Stimulated activated CD4-positive, alpha-beta T cell treated with anti-CD3 and anti-CD28 coated beads, Interleukin-1b, Interleukin-23, amount 100 ng/mL, for 1 hour (primary cell): ENCODE measurements at places on chromosomes 2 and 18.

DNA sequence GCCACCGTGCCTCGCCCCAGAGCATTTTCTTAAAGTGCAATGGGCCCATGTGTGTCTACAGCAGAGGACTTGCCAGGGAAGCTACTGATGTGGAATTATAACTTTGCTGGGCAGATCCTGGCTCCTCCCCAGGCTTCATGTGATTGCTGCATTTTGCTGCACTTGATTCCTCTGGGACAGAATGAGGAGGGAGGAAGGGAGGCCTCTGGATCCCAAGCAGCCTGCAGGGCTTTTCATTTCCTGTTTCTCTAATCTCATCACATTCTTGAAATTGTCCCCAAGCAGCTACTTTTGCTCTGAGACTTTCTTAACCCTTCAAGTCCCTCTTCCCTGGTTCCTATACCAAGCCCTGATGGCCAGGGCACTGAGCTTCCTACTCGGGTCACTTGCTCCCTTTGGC, 134.4 kb upstream of the SEC11C start:
- DNase-seq, result no peak

DNA sequence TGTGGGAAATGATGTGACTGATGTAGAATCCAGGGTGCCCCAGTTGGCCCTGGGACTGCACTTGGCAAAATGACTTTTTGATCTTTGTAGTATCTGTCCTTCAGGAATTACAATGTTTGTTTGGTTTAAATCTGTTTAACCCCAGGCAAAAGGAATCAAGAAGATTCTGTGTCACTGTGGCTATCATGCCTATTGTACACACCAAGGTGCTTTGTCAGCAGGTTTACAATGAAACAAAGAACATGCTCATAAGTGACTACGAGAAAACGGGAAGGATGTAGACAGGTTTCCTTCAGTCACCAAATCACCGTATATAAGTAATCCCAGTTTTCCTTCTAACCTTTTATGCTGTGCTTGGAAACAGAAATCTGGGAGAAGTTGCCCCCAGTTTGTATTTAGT, 109.5 kb downstream of the RTN4 start:
- DNase-seq, result no peak

DNA sequence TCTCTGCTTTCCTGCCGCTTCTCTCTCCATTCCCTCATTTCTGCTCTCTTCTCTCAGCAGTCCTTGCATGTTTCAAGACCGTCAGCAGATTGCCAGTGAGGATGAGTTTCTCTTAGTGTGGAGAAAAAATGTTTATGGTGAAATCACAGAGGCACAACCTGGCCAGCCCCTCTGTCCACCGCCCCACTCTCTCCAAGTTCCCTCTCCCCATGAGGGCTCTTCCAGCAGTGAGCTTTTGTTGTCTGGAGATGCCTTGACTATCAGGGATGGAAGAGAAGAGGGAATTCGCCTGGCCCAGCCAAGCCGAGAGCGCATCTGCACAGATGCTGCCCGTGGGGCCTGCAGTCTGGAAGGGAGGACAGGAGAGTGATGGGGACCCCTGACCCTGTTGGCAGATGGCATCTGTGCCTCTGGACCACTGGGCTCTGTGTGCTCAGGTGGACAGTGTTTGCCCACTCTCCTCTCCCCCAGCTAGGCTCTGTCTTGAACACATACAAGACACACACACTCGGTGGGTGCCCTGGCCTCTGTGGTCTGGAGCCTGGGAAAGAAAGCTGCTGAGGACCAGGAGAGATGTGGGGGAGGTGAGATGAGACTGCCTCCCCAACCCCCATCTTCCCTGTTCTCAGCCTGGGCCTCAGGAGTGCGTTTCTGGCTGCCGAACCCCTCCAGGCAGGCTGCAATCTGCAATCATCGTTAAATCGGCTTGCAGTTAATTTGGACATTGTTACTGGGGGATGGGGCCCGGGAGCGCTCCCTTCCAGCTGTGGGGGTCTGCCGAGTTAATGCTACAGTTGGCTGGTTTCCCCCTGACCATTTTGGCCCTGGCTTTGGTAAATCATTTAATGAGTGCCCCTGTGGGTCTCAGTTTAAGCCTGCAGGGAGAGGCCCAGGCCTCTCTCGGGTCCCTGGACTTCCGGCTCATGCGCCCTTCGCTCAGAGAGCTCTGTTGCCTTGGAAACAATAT, 4.5 kb downstream of the ITM2C start:
- DNase-seq, result no peak

DNA sequence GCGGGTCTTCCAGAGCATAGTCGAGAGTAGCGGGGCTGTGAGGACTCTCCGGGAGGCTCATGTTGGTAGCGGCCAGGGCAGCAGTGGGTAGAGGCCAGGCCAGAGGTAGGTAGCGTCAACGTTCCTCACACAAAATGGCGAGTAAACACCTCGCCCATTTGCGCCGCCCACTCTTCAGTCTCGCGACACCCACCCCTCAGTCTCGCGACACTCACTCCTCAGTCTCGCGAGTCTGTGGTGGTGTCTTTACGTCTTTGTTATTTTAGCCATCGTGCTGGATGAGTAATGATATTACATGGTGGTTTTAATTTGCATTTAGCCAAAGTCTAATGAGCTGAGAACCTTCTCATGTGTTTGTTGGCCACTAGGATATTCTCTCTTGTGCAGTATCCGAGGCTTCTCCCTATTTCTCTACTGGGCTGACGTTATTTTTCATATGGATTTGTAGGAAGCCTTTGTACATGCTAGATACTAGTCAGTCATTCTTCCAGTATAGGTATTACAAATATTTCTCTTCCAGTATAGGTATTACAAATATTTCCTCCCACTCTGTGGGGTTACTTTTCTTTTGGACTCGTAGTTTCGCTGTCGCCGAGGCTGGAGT, at the start of gene TSPYL6:
TSS of gene TSPYL6 (minus strand) at position 139 of the 604 bp plus-strand sequence. CDS start at position 61, 78 bp downstream.
- no peak for DNase-seq

DNA sequence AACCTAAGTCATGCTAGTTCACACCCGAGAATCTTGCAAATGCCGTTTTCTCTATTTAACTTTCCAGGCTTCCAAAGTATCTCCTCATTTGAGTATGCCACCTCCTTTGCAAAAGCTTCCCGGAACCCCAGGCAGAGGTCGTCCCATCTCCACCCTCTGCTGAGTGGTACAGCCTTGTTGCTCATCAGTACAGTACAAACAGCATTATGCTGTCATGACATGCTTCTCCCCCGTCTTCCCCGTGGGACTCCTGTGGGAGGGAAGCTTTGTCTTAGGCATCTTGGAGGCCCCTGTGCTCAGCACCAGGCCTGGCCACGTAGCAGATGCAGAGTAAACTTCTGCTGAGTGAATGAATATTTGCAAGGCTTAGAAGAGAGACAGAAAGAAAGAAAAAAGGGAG, 102.7 kb downstream of the CDCA7 start:
- DNase-seq, result no peak

GRCh38 chr2:120869036-120869729, 133.5 kb downstream of the GLI2 start:
- no peak for DNase-seq

- no peak for DNase-seq
Measured at GRCh38 chr2:120740765-120741524, 5.3 kb downstream of the GLI2 start.

GRCh38 chr2:156319811-156320485, 12.6 kb downstream of the NR4A2 start:
- DNase-seq, result no peak

- DNase-seq, result no peak
Measured at GRCh38 chr2:25972049-25972823, 10.1 kb downstream of the KIF3C start.

DNA sequence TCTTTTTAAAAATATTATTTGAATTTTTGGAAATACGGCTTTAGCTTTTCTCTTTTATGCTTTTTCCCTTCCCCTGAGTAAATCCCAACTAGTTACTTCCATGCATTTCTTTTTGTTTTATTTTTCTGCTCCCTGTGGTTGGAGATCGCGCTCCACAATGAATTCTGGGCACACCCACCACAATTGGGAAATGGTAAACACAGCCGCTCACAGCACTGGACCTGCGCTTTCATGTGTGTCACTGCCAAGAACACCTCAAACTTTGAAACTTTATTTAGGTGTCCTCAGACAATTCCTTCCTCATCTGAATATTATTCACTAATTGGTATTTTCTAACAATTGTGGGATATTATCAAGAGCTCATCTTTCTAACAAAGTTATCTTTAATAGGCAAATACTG, 82.8 kb upstream of the TMEM18 start:
- DNase-seq, result no peak
